ENCODE measurements at places on chromosomes 2 and 18.

DNA sequence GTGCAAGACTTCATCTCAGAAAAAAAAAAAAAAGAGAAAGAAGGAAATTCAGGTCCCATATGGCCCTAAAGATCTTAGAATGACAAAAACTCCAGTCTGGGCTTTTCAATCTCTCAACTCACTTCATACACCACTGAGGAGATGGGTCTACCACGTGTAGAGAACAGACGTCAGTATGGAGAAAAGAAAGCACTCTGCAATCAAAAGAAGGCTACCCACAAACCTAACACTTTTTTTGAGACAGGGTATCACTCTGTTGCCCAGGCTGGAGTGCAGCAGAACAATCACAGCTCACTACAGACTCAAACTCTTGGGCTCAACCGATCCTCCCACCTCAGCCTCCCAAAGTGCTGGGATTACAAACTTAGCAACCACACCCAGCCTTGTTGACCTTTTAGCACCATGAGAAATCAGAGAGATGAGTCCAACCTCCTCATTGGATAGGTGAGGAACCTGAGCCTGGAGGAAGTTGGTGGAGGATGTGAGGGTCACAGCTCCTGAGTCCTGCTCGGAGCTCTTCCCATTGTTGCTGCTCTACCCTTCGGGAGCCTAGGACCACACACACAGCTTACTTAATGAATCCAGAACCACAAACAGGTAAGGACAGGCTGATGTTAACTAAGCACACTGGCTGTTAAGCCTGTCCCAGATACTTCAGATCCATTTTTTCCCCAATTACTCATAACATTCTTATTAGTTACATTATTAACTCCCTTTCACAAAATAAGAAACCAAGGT is 23.7 kb downstream of the TBC1D8 start:
- DNase-seq: no peak

DNA sequence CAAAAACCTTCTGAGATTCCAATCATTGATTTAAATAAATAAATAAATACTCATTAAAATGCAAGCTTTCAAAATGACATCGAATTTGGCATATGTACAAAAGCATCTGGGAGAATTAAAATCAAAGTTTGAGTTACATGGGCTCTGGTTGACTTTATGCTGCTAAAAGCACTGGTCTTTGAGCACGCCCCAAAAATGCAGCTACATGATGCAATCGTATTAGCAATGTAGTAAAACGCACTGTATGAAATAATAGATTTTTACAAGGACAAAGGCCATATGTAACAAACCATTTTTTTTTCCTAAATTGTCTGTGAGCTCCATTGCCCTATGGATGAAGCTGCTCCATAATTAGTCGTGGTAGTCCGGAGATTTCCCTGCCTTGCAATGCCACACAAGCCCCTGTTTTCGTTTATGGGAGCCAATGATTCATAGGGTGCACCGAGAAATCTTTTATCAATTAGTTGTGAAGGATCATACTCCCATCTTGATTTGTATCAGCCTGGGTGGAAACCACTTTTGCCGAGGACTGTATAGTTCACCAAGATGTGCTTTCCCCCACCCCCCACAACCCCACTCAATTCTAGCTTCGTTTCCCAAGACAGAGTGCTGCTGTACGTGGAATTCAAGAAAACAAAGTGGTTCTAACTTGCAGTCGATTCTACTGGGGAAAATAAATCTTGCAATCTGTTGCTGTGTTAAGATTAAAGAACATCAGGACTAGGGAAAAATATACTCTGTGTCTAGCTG is 268.4 kb downstream of the IRS1 start:
- DNase-seq: no peak

DNA sequence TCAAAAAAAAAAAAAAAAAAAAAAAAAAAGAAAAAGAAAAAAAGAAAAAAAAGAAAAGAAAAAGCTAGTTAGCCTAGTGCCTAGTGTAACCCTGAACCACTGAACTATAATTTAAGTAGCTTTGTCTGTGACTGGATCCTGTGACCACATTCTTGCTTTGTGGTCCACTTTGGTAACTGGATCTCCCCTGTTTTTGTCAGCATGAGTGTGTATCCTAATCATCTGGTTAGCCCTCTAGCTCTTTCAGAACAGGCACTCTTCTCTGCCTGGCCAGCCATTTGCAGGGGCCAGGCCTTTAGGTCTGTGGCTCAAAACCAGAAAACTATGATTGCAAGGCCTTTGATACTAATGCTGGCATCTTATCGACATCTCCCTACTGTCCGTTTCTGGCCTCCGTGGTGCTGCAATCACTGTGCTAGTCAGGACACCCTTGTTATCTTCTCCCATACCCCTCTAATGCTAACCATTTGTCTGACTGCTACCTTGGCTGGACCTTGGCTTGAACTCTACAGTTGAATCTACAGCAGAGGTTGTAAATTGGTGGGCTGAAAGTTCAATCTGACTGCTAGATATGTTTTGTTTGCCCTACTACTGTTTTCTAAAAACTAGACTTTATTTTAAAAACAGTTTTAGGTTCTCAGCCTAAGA is 40.5 kb downstream of the RBKS start:
- no peak for DNase-seq

DNA sequence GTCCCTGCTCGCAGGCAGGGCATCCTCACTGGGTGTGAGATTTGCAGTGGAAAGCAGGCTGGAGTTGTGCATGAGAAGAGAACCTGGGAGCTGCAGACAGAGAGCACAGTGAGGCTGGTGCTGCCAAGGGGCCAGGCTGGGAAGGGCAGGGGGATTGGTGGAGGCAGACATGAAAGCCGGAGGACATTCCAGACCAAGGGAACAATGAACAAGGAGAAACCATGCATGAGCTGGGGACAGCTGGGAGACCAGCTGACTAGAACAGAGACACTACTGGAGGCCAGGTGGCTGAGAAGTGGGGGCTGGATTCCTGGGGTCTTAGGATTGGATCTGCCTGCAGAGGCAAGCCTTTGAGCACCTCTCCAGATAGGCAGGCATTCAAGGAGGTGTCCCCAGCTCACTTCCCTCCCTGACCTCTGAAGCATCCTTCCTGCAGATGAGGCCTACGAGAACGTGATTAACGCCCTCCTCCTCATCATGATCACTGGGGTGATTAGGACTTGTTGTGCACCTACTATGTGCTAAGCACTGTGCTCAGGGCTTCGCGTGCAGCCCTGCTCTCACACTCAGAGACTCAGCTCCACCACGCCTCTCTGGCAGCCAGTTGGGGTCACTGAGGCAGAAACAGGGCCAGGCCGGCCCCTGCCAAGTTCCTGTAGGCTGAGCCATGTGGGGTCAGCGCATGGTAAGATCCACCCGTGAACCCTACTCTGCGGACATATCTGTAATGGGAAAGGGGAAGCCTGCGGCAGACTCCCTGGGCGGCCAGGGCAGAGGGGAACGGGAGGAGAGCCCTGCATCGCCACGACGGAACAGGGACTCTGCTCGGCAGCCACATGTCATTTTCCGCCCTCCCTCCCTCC is 74.8 kb upstream of the SLC66A3 start:
- no peak for DNase-seq

GRCh38 chr18:8928847-8929780 is 173.4 kb upstream of the NDUFV2 start:
- no peak for DNase-seq

- no peak for DNase-seq
Observed at GRCh38 chr2:20635675-20636584, 15.0 kb downstream of the HS1BP3 start.

- DNase-seq: no peak
Observed at GRCh38 chr2:203670939-203671338, 35.5 kb upstream of the CD28 start.

- DNase-seq: no peak
Observed at GRCh38 chr2:170576296-170576695, 138.8 kb upstream of the SP5 start.

GRCh38 chr2:64727013-64727767 is 73.5 kb upstream of the SERTAD2 start:
- DNase-seq: no peak

DNA sequence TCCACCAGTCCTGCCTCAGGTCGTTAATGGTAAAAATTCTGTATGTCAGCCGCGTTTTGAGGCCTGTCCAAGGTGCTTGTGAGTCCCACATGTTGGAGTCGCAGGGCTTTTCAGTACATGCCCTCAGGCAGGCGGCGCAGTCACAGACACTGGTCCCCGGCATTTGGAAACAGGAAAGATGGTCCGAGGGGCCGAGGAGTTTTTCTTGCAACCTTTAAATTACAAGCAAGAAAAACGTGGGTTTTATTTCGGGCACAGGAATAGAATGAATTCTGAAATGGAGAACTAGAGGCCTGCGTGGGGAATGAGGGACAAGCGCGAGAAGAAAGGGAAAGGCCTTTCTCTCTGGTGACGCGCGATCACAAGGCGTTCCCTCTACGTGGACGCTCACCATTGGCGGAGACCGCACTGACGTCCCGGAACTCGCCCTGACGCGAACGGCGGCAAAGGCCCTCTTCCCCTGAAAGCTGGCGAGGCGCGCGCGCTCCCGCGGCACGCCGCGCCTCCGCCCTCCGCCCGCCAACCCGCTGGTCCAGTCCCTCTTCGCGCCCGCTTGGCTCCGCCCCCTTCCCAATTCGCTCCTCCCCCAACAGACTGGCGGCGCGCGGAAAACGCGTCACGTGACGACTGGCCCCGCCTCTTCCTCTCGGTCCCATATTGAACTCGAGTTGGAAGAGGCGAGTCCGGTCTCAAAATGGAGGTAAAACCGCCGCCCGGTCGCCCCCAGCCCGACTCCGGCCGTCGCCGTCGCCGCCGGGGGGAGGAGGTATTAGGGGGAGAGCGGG is at the start of gene HNRNPA3:
TSS of gene HNRNPA3 (plus strand) at position 689 of the 785 bp plus-strand sequence. CDS start at position 695, 6 bp downstream.
- peak; percentile 98 for DNase-seq

DNA sequence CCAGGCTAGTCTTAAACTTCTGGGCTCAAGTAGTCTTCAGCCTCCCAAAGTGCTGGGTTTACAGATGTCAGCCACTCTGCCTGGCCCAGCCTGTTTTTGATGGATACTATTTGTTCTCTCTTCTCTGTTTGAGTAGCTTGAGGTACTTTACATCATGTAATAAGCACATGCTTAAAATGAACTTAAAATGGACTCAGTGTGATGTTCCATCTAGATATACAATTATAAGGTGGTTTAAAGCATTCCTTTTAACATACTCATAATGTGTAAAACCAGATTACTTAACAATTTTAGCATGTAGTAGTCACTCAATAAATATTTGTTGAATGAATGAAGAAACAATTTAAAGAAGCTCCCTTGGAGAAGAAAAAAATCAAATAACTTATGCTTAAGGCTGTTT is 9.6 kb downstream of the PTPRM start:
- DNase-seq: no peak

GRCh38 chr18:47175283-47175897 is 774 bp downstream of the IER3IP1 start:
- no peak for DNase-seq

GRCh38 chr18:5717256-5717655 is 173.5 kb upstream of the EPB41L3 start:
- no peak for DNase-seq

DNA sequence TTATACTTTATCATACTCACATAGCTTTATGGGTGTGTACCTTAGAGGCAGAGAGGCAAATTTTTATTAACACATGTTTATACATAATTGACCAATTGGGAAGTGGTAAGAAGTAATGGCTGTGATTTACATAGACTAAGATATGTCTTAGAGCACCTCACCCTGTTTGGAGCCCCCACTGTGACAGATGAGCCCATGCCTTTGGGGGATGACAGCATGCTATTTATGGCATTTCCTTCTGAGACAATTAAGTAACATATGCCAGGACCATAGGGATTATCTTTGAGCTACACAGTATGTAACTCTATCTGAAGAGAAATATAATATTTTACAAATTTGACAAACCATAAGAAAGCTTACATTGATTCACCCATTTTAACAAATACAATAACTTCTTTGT is 1655.3 kb upstream of the ACVR2A start:
- no peak for DNase-seq

DNA sequence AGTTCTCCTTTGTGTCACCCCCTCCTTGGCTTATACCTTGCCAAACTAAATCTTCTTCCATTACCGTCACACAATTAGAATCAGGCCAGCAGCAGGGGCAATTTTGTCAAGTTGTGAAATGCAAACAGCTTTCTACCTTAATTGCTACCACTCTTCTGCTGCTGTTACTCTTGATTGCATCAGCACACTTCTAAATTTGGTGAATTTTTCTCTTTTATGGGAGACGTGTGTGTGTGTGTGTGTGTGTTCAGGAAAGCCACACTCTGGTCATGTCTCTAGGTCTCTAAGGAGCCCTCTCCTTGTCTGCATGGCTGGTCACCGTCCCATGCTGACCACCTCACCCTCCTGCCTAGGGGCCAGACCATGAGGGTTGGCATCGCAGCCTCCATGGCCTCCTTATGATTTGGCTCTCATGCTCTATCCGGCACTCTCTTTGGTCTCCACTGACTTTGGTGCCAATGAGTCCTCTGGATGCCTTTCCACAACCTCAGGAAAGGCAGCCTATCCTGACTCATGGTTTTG is 87.7 kb downstream of the GATA6 start:
- DNase-seq: no peak

GRCh38 chr2:214169281-214169680 is 241.6 kb upstream of the VWC2L start:
- no peak for DNase-seq

- no peak for DNase-seq
Observed at GRCh38 chr2:219967247-219968245, 340.1 kb downstream of the SLC4A3 start.

DNA sequence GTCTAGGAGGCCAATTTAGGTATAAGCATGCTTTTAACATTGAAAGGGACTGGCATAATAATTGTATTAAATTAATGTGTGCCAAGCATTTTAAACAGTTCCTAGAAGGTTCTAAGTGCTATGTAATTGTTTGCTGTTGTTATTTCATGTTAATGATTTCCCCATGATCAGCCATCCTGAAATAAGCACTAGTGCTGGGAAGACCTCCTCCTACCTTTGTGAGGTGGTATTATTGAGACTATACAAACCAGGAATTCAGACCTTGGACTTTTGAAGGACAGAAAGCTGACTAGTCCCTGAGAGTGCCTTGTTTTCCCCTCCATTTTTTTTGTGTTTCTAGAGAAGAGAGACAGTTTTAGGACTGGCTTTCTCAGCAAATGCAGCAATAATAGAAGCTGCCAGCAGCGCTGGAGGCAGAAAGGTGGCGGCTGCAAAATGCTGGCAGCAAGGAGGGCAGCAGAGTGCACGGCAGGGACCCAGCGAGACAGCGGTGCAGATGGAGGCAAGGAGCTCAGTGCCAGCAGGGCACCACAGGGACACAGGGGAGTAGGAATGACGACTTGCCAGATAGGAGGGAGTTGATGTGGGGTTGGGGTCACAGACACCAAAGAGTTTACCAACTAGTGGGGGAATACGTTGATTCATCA is 25.3 kb downstream of the NABP1 start:
- DNase-seq: no peak

- DNase-seq: no peak
Observed at GRCh38 chr2:164969909-164970690, 14.8 kb upstream of the SLC38A11 start.

- no peak for DNase-seq
Observed at GRCh38 chr2:86706220-86706619, 13.9 kb upstream of the RMND5A start.

Measured in stimulated activated CD8-positive, alpha-beta memory T cell treated with anti-CD3 and anti-CD28 coated beads, Interleukin-4, amount 100 ng/mL, for 4 hours (primary cell).